Stimulated activated CD8-positive, alpha-beta memory T cell treated with anti-CD3 and anti-CD28 coated beads, Interleukin-7, amount 100 ng/mL, for 48 hours (primary cell): ENCODE measurements at places on chromosomes 3 and 15.

- no peak for DNase-seq
Measured at GRCh38 chr3:44309500-44309899, 29.1 kb upstream of the TCAIM start.

- DNase-seq, result no peak
Measured at GRCh38 chr3:122730240-122730639, 49.6 kb downstream of the PARP14 start.

DNA sequence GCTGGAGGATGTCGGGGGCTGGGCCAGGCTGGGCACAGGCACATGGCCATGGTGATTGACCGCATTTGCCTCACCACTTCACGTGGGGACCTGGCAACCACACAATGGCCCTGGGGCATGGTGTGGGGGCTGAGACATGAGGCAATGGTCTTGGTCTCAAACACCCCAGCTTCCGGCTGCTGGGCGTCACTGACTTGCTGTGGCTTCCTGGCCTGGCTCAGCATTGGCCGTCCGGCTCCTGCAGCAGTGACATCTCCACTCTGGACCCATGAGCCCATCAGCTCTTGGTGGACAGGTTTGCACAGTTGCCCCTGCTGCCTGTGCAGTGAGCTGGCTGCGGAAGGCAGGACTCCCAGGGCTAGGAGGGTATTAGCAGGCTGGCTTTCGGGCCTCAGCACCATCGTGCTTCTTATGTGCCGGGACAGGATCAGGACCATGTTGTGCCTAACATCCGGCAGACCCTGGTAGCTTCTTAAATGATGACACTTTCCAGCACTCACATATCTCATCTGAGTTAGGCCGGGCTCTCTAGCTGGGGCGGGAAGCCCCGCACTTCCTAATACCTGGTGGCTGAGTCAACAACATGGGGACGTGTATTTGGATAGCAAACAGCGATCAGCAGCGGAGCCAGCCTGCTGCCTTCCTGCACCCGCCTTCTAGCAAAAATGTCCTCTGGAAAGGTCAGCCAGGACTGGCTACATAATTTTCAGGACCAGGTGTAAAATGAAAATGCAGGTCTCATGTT, 34.1 kb downstream of the ZNF710 start:
- no peak for DNase-seq

GRCh38 chr3:184067573-184068055, 14.8 kb downstream of the HTR3C start:
- DNase-seq, result no peak

GRCh38 chr3:185984203-185984602, 46.4 kb upstream of the TRA2B start:
- no peak for DNase-seq

- DNase-seq, result no peak
Measured at GRCh38 chr15:82146990-82147461, 101.2 kb upstream of the MEX3B start.

DNA sequence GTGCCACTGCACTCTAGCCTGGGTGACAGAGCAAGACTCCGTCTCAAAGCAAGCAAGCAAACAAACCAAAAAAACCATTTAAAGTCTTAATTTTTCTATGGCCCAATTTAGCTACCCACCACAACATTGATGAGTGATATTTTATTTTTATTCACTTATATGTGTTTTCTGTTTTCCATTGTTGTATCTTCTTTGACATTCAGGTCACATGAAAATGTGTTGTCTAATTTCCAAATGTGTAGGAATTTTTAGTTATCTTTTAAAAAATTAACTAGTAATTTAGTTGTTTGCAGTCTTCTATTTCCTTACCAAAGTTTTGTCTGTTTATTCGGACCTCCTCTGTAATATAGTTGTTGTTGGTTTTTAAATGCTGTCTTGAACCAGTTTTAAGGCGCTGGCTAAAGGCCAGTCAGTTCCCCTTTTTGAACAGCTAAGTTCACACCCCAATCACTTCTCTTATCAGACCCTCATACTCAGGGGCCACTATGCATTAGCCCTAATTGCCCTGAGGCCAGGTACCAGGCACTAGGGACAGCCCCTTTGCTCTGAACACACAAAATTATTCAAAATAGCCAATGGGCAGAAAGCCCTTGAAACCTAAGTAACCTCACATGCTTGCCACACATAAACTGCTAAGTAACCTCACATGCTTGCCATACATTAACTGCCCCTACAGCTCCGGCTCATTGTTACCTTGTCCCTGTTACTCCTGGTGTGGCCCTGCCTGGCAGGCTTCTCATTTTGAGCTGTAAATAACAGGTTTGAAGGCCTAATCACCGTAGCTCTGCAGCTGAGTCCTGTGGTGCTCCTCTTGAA, 4.3 kb upstream of the CCR4 start:
- DNase-seq, result no peak

GRCh38 chr15:89743594-89743993, 7.5 kb downstream of the MESP1 start:
- no peak for DNase-seq

- DNase-seq, result no peak
Measured at GRCh38 chr3:139227165-139227564, 116.7 kb upstream of the MRPS22 start.

GRCh38 chr3:122619040-122619439, 41.6 kb downstream of the PARP15 start:
- DNase-seq, result no peak

DNA sequence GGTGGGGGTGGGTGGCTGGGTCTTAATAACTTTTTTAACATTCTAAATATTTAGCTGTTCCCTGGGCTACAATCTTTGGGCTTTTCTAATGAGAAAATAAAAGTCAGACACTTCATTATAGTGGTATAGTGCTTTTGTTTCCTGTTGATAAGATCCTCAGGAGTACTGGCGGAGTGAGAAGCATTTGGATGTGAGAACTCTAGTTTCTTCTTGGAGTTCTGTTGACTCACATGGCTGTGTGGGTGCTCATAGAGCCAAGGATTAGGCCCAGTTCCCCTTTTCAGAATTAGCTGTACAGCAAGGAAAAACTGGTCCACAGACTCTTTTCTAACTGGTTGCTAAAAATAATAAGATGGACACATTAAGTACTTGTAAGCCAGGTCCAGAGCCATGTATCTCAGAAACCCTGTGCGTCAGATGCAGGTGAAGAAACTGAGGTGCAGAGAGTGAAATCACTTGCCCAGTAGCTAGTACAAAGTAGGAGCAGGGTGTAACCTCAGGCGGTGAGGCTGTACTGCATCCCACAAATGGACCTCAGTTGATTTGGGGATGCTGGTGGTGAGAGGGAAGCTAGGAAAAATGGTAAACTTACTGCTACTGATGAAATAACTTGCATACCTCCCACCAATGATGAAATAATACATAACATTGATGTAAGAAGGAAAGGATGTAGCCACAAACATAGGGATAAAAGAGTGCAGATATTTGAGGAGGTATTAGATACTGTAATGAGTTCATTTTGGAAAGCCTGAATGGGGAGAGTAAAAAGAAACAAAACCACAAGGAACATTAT, 2.3 kb downstream of the ITPR1 start:
- DNase-seq, result no peak
